ENCODE measurements at places on chromosomes 6 and 20.

DNA sequence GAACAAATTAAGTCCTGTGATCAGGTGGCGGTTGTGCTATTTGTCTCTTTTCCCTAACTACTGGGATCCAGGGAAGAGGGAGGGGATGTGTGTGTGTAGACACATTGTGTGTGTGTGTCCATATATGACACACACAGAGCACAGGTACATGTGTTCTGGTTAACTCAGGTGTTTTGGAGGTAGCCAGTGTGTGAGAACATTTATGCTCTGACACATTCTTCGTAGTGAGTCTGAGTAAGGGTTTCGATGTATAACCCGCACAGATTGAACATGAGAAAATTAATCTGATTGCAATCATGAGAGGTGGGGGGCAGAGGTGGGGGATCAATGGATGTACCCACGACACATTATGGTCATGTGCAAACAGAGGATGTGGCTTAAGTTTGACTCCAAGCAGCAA is 12.6 kb downstream of the ZC3H12D start:
- no peak for DNase-seq

DNA sequence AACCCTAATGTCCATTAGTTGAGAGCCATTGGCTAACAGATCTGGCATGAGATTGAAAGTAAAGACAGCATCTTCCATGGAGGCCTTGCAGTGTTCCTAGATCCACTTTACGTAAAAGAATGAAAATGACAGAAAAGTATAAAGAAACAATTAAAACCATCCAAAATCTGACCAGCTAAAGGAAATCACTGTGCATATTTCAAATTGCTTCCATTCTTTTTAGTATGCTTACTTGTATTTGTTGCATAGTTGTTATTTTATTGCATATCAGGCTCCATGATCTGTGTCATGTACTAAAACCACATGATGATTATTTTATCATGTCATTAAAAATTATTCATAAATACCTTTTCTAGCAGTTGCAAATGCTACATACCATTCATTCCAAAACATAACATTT is 67.9 kb downstream of the GCLC start:
- no peak for DNase-seq

- DNase-seq = no peak
Observed at GRCh38 chr6:156943816-156944215, 166.6 kb downstream of the ARID1B start.

DNA sequence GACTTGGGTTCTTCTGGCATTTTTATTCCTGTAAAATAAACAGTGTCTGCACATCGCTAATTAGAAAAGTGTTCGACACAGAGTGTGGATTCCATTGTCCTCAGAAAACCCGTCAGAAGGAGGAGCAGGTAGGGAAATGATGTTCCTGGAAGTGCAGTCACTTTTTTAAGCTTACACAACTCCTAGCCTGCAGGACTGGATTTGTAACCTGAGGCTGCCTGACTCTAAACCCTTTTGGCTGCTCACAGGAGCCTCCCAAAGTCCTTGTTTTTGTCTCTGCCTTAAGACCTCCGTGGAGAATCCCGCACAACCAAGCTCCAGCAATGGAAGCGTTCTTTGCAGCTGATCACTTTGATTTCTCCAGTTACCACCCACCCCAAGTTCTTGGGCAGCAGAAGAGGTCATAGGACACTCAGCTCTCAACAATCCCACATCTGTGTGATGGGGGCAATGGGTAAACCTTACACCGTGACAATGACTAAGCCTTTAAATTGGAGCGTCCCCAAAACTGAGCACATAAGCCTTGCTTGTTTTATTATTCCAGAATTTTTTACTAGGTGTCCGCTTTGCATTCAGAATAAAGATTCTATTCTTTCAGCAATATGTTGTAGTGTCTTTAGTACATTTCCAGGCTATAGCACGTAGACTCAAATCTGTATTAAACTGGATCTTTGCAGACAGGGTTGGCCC is 227.9 kb downstream of the TBXT start:
- no peak for DNase-seq

DNA sequence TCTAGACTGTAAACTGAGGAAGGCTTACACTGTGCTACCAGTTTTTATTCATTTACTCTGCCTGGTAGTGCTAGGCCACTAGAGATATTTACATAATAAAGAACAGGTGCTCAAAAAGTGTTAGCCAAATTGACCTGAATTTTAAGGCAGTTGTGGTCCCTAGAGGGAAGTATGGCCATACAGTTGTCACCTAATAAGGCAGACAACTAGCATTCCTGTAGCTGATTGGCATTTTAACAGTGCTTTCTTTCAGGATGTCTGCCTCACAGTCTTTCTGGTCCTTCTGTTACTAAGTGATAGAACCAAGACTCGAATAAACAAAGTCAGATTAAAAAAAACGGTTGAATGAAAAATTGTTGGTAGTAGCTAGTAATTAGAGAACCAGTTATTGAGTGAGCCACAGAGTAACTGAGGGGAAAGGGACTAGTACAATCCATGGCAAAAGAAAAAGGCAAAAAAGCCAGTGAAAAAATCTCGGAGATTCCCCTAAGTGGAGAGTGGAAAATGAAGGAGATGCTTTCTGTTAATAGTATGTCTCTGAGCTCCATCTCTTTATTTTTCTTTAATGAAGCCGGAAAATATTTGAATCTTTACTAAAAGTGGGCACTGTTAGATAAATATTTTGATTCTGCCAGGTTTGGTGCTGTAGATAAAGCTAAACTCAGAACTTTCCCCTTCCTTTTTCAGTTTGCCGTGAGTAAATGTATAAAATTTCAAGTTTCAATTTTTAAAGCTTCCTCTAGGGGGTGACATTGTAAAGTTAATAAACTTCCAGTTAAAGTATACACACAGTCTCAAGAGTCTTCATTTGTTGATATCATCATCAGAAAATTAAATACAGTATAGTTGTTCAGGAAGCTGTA is 9.1 kb downstream of the VTA1 start:
- DNase-seq = no peak

DNA sequence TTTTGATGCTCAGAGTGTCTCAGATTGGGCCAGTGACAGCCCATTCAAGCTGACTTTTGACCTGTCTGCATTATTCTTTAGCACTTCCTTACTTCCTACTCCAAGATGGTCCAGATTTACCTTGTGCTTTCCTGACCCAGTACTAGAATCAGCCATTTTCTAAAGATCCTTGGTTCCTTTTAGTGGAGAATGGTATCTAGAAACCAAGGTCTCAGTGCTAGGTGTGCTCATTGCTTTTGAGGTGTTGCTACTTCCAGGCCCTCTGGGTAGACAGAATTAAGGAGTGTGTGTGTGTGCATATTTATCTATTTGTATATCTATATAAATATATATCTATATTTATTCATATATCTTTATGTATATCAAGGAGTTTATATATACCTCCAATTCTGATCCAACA is 67.3 kb upstream of the UTRN start:
- no peak for DNase-seq

DNA sequence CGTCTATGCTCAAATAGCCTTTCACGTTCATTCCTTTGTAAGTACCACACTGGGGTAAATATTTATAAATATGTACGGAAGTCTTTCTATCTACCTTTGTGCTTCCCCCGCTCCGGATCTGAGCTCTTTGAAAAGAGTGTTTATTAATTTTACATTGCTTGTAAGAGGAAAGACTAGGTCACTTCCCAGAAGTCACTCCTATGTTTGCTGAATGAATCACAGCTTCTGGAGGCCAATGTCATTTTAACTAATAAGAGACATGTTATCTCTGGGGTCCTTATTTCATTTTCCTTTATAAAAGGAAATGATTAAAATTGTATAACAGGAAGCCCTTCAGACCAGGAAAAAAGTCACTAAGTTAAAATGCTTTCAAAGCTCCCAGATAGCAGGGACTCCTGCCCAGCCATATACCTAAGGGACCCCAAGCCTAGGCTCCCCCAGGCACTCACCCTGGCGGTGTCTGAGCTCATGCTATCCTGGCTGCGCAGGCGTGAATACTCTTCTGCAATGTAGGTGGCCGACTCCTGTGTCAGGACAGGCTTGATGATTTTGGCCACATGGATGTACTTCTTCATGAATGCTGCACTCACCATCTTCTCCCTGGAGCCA is 12.6 kb downstream of the MCM3 start:
- DNase-seq = no peak

DNA sequence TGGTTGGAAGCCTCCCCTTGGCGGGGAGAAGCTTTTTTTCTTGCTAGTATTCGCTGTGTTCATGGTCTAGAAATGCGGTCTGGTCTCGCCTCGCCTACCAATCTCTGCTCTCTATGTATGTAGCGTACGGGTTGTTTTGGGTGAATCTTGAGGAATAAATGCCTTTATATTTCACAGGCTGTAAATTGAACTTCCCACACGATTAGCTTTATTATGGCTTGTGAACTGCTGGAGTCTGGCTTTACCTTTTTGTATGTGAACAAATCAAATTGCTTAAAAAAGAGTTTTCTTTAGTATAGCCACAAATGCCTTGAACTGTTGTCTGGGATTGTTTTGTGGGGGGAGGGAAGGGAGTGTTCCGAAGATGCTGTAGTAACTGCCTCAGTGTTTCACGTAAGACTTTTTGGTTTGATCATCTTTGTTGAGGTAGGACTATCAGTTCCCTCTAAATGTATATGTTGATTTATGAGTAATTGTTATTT is 2.2 kb downstream of the INSM1 start:
- no peak for DNase-seq
